ENCODE measurements at places on chromosomes 3 and 15.

GRCh38 chr3:171088496-171088895, 62.0 kb upstream of the SLC2A2 start:
- no peak for DNase-seq

DNA sequence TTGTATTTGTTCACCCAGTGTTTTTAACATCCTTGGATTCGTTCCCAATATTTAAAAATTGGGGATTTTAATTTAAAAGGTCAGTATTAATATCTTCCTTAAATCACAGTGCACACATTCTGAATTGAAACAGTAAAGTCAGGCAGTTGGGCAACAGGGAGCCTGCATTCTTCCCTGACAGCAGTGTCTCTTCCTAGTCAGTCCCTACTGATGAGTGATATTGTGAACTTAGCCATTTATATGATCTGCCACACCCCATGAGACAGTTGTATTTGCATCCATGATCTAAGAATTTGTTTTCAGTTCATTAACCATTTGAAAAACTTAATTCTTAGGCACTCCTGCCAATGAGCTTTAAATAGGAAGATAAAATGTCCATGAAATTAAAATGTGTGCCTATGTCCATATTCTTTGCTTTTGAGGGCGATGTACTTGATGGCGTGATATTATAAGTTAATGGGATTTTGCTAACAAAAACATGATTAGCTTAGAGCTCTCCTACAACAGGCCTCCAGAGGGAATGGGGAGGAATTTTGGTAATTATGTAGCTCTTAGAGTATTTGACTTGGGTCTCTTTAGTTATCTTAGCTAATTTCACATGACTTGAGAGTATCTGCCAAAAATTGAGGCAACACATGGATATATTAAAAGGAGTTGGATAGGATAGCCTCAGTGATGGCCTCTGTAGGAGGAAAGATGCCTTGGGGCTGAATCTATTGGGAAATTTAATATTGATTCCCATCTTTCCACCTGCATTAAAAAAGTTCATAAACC, 219.3 kb downstream of the PTPRG start:
- no peak for DNase-seq

- DNase-seq: no peak
These were observed 3.4 kb upstream of the CPOX start for GRCh38 chr3:98596541-98597500.

DNA sequence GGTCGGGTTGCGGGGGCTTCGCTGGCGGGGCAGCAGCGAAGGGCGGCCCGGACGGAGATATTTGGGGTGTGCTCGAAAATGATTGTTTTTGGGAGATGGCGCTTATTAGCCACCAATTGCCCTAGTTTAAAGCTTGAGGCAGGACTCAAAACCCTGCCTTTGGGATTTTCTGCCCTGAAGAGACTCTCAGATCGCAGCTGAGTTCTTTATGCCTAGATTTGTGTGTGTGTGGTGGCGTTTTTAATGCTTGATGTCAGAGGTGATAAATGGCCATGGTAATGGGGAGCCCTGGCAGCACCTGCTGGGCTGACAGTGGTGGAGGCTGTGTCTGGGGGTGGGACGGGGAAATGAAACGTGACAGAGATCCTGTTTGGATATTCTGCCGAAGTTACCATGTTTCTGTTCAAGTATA, 604 bp downstream of the KCTD6 start:
- no peak for DNase-seq

- no peak for DNase-seq
These were observed 33.7 kb downstream of the CGGBP1 start for GRCh38 chr3:88025001-88025552.

DNA sequence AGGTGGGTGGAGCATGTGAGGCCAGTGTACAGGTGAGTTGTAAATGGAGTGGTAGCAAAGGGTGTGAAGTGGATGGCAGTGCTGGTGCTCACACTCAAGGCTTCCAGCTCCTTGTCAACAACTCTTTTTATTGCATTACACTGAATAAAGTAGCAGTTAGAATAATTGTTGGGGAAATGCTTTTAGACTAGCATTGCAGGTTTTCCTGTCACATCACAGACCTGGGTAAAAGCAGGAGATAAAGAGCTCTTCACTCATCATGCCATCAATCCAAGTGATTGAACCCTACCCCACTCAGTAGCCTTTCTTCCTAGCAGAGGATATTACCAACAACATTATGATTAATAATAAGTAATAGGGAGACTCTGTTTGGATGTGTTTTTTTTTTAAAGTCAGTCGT, 81.6 kb downstream of the CDIN1 start:
- DNase-seq: no peak

DNA sequence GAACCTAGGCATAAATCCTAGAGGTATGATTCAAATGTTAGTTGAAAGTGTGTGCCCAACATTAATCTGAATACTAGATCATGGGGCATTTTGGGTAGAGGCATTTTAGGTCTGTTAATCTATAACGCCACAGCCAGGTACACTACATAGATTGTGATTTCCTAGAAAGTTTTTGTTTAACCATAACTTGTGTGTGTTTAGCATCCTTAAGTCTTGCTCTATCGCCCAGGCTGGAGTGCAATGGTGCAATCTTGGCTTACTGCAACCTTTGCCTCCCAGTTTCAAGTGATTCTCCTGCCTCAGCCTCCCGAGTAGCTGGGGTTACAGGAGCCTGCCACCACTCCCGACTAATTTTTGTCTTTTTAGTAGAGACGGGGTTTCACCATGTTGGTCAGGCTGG, 59.1 kb downstream of the TRIM71 start:
- DNase-seq: no peak

DNA sequence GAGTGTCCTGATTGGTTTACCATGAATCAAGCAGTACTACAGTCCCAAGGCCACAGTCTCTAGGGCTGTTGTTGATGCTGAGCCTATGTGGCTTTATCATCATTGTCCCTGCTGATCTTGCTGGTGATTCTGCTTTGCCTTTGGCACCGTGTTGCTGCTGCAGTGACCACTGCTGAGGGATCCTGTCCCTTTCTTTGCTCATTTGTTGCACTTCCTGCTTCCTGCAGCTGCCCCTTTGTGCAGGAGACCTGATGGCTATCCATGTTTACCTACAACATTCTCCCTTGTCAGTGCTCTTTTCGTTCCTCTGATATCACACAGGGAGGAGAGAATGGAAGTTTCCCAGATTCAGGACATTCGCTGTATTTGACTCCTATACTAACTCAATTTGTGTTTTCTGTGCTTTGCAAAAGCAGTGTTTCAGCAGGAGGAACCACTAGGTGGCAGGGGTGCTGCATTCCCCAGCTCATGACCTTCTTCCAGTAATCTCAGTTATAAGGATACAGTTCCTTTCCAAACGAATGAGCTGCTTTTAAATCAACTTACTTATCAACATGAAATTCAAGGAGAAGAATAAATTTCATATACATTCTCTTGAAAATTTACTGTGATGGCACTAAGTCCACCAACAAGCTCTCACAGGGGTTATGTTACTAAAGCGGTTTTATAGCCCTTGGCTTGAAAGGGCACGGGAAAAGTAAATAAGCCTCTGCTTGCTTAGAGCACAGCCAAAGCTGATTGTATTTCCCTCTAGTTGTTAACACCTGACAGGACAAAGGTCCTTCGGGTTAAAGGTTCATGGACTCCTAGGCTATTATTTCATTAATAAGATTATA, 9.7 kb upstream of the THUMPD3 start:
- DNase-seq: no peak

- no peak for DNase-seq
These were observed 571.8 kb downstream of the TUSC7 start for GRCh38 chr3:117281371-117281770.

- no peak for DNase-seq
These were observed 388.0 kb upstream of the WNT5A start for GRCh38 chr3:55875113-55875512.

GRCh38 chr3:157520485-157521150, 17.4 kb upstream of the VEPH1 start:
- DNase-seq: no peak

DNA sequence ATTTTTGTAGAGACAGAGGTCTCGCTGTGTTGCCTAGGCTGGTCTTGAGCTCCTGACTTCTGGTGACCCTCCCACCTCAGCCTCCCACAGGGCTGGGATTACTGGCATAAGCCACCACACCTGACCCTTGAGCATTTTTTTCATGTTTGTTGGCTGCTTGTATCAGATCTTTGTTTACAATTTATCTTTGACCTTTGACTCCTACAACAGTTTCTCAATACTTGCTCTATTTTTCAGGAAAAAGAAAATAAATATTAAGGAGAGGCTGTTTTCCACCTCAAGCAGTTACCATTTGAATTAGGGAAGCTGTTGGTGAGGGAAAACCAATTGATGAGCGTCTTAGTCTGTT, 44.5 kb downstream of the LIMD1 start:
- DNase-seq: no peak

GRCh38 chr15:85543741-85544155, 163.3 kb downstream of the AKAP13 start:
- no peak for DNase-seq

DNA sequence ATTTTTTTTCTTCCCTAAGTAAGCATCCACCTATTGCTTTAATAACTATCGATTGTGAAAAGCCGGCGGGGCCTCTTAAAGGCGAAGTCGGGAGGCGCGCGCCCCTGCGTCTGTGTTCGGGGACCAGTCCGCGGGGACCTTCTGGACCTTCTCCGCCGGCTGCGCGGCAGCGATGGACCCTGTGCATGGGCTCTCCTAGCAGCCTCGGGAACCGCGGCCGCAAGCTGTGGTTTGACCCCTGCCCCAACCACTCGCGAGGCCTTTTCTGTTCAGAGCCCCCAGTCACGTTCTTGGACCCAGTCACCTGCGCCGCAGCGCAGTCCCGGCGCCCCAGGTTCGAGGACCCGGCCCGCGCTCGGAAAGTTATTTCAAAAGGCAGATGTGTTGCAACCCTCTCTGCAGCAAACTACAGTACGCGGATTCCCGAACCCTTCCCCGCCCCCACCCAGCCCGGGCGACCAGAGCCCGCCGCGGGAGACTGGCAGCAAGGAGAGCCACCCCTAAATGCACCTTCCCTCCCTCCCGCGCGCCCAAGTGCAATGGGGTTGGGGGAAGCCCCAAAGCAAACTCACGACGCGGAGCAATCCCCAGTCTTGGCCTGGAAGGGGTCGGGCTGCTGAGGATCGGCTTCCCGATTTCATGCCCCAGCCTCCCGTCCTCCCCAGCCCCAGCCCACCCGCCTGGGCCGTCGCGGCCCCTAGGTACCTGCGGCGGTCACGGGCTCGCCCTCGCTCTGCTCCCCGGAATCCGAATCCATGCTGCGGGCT, 684 bp downstream of the TNFAIP8L3 start:
- DNase-seq: no peak

- no peak for DNase-seq
These were observed 28.8 kb upstream of the SYNM start for GRCh38 chr15:99076109-99076508.

GRCh38 chr15:63063164-63063756, 20.7 kb downstream of the TPM1 start:
- no peak for DNase-seq

DNA sequence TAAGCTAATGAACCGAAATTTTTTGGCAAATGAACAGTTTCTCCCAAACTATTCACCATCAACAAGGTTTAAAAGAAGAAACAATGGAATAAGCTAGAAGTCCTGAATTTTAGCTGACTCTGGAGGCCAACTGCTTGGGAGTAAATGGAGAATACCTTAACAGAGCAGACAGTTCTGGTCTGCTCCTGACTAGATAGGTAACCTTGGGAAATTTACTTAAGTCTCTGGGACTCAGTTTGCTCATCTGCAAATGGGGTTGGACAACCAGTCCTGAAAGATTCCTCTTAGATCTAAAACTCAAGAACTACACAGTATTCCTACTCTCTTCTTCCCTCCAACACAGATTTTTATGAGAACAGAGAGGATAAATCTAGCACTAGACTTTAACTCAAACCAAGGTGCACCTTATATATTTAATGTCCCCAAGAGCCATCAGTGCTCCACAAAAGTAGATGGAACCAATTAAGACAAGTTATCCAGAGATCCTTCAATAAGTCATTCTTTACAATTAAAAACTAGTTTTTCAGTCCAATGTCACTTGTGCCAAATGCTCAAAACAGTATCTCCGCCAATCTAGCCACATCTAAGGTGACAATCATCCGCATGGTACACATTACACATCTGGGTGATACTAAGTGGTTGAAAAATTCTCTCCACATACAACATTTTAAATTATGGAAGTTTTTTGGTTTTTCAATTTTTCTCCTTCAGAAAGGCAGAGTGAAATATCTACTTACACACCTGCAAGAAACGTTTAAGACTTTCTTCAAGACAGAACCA, 1.5 kb downstream of the RHOA start:
- no peak for DNase-seq

GRCh38 chr15:80733460-80733859, 38.4 kb downstream of the ABHD17C start:
- DNase-seq: no peak

GRCh38 chr3:180093535-180093934, 56.8 kb upstream of the PEX5L start:
- DNase-seq: no peak

All from GOT3 (cell line).